ENCODE measurements at places on chromosomes 16 and 17.

- no peak for DNase-seq
Observed at GRCh38 chr16:3689731-3690130, 27.6 kb downstream of the TRAP1 start.

DNA sequence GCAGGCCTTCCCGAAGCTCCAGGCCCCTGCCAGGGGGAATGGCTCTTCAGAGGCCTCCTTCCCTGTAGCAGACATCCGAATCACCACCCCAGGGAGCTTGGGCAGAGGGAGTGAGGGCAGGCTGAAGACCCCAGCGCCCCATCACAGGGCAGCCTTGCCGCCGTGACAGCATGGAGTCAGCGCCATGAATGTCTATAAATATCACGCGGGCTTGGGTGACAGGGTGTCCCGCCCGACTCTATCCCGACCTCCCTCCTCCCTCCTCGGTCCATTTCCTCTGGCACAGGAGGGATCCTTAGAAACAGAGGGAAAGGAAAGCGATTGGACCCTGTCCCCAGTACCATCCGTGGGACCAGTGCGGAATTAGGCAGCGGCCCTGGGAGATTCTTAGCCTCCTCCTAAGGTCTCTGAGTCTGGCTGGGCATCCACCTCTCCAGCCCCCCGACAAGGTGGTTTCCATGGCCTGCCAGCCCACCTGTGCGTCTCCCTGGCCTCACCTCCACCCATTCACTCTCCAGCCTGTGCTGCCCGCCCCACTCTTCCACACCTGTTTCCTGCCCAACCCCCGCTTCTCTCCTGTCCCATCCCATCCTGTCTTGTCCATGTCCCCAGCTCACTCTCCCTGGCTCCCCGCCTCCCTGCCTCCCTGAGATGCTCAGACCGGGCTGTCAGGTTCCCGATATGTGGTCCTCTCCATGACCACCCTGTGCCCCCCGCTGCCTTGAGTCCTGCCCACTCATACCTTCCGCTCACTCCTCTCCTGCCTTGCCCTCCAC lies 5.1 kb downstream of the ATP2A1 start:
- DNase-seq: no peak

DNA sequence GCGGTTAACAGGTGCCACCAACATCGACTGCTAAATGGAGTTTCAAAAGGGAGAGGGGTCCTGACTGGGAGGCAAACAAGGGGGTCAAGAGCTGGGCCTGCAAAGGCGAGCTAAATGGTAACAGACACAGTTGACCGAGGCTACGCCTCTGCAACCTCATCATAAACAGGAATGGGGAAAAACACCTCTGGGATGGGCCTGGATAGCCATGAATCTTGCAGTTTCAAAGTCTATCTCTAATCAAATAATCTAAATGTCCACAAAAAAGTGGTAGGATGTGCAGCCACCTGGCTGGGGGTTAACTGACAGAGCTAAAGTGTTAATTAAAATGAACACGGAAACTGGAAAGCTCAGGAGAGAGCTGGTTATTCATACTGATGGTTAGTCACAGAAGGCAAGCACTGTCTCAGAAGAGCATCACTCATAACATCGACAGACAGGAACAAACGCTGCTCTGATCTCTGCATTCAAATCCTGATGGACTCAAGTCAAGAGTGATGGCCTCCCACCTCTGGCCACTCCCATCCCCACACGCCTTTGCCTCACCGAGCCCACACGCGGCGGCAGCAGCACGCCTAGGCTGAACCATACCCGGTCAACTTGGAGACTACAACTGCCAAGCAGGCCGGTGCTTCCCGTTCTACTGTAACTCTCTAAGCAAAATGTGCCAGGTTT lies 56.3 kb downstream of the CREBBP start:
- no peak for DNase-seq

DNA sequence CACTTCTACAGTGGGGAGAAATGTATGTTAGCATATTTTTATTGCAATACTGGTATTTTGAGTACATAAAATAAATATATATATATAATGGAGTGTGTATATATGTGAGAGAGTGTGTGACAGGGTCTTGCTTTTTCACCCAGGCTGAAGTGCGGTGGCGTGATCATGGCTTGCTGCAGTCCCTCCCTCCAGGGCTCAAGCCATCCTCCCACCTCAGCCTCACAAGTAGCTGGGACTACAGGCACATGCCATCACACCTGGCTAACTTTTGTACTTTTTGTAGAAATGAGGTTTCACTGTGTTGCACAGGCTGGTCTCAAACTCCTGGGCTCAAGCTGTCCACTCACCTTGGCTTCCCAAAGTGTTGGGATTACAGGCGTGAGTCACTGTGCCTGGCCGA lies 4.1 kb downstream of the CYLD start:
- DNase-seq: no peak

GRCh38 chr16:70359552-70359951 lies 12.8 kb downstream of the DDX19A start:
- no peak for DNase-seq

- no peak for DNase-seq
Observed at GRCh38 chr17:80441133-80441578, 26.2 kb downstream of the ENDOV start.

DNA sequence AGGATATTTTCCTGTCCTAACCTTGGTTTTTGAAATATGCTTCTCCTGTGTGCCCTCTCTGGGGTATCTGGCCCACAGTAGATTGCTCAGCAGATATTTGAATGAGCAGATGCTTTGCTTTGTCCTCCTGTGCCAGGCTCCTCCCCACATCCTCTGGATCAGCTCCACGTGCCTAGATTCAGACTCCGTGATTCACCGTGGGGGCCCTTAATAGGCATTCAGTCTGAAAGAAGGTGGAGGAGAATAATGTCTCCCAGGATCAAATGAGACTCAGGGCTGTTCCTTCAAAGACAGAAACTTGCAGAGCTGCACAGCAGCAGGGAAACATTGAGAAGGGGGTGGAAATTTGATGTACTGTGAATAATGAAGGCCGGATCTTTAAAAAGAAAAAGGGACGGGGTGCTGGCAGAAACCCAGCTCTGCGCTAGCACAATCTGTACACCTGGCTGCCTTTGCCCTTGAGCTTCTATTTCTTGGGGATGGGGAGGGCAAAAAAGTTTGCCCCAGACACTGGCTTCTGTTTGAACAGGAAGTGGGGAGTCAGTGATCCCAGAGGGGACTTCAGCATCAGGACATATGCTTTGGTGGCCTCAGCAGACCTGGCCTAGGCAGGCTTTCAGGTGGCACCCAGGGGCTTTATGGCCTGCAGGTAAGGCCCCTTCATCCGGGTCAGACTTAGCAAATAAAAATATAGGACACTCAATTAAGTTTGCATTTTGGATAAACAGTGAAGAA lies 15.9 kb upstream of the SLC12A3 start:
- DNase-seq: peak; percentile 57

GRCh38 chr17:62718429-62718828 lies 89.7 kb downstream of the MARCHF10 start:
- no peak for DNase-seq

DNA sequence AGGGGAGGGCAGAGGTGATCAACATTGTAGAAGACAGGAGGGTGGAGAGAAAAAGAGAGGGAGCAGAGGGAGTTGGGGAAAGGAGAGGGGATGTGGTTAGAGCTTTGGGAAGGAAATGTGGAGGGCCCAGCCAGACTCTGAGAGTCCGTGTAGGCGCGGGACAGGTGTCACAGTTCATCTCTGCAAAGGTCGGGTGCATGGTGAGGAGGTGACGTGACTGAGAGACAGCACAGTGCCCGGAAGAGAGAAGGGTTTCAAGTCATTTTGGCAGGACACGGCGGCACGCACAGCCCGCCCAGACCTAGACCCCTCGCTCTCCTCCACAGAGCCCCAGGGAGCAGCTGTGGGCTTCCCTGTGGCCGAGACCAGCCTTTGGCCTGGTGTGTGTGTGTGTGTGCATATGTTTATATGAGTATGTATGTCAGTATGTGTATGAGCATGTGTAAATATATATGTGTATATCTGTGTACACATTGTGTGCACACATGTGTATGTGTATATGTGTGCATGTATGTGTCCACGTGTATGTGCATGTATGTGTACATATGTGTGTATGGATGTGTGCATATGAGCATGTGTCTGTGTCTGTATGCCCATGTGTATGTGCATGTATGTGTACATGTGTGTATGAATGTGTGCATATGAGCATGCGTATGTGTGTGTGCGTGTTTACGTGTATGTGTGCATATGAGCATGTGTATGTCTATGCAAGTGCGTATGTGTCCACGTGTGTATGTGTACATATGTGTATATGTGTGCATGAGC lies 104.6 kb downstream of the SEC14L1 start:
- no peak for DNase-seq

DNA sequence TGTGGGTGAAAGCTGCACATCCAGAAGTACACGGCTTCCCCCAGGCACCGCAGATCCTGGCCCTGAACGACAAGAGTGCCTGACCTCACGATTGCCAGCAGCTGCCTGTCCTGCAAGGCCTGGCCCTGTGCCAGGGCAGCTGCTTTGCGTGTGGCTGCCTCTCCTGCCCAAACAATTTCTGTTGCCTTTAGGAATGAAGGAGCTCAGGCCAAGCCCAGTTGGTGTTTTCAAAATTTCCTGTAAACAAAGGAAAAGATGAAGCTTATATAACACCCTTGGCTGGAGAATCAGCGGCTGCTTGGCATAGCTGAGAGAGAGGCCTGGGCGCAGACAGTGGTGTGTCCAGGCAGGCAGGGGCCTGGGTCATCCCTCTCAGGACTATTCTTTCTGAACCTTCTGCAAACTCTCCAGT lies 11.7 kb upstream of the SLC47A2 start:
- DNase-seq: peak; percentile 79

DNA sequence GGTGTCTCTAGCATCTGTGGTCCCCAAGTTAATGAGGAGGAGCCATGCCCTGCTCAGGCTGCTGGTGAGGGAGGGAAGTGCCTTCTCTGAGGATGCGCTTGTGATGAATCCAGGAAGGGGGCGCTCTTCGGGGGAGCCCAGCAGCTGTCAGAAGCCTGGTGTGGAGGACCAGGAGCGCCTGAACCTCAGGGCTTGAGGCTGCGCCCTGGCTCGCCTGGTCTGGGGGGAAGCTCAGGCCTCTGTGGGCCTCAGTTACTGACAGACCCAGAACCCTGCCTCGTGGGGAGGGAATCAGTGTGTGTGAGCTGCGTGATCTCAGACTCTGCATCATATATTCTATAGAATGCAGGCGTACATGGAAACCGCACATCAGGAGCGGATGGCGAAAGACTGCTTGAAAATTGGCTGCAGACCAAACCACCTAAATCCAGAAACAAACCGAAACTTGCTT lies 126.1 kb downstream of the SEC14L1 start:
- no peak for DNase-seq

GRCh38 chr17:80517641-80518040 lies 27.0 kb upstream of the RPTOR start:
- no peak for DNase-seq

- no peak for DNase-seq
Observed at GRCh38 chr17:81418710-81419318, 23.6 kb downstream of the BAHCC1 start.

GRCh38 chr16:73010150-73010676 lies 37.7 kb downstream of the ZFHX3 start:
- DNase-seq: no peak

GRCh38 chr16:68798398-68798797 lies 44.9 kb upstream of the TANGO6 start:
- no peak for DNase-seq

- no peak for DNase-seq
Observed at GRCh38 chr17:68182011-68182306, 65.9 kb upstream of the AMZ2 start.

DNA sequence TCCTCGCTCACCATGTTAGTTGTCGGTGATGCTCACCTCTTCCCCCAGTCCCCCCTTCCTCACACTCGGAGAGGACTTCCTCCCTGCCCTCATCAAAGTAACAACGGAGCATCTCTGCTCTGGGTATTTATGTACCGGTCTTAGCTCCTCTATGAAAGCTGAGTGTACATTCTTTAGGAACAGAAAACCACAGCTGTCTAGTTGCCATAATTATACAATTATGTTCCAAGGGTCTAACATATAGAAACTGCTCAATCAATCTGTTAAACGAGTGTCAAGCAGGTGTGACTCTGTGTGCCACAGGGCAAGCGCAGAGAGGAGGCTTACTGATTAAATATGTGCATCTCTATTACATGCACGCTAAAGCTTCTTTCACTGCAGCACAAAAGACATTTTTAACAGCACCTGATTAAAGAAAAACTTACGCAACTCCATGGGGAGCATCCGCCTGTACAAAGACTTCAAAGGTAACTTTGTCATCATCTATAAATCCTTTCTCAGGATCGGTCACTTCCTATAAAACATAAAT lies 37.8 kb downstream of the LITAFD start:
- no peak for DNase-seq

GRCh38 chr17:66233023-66233753 lies 4.0 kb upstream of the APOH start:
- no peak for DNase-seq

DNA sequence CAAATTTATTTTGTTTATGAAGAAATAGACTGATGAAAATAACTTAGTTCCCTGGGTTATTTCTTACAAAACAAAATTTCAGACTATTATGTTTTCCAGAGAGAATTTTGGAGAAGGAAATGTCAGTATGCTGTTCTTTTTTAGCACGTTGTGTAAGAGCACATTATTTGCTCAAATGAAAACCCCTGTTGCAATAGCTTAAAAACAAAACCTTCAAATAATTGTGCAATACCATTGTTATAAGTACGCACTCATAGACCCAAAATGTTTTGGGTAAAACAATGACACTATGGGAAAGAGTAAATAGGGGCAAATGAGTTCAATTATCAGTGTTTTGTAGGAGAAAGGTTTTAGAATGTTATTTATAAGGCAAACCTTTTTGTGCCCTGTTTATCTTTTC lies 18.2 kb downstream of the VMP1 start:
- DNase-seq: no peak

DNA sequence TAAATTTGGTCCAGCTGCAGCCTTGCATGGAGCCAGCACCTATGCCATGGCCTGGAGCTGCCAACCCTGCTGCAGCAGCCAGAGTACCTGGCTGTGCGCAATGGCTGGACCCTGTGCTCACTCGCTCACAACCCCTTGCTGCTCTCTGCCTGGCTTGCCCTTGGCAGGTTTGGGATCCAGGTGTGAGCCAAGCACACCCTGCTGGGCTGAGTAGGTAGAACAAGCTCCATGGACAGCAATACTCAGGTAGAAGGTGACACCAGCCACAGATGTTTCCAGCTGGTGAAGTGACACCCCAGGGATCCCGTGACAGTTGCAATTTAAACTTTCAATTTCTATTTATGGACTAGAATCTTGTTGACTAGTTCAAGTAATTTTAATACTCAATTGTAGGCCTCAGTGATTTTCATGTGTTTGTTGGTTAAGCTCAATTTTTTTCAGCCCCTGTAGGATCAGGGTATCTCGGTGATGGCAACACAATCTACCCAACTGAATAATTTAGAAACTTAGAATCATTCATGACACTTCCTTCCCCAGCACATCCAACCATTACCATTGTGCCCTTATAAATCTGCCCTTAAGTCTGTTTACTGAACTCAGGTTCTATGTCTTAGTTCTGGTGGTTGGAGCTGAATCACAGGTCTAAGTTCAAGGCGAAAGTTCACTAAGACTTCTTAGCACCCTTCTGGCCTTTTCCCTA lies 480.0 kb downstream of the PMP22 start:
- DNase-seq: no peak

Data from uterus (tissue), 4 donors.